ENCODE measurements at places on chromosomes 3 and 15.

- DNase-seq: no peak
Observed at GRCh38 chr3:123781138-123781537, 103.0 kb downstream of the MYLK start.

DNA sequence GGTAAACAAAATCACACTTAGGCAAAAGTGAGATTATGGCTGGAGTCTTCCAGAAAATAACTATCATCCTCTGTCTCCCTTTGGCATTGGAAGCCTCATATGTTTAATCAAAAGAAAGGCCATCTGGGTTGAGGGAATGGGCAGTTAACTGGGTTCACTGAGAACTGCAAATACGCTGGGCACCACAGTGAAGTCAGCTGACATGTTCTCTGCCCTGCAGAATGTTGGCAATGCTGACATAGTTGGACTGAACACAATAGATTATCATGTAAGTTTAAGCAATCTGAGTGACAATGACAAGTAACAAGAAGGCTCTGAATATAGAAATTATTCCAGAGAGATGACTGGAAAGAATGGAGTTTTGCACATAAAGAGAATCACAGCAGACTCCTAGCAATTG, 43.8 kb upstream of the SLC25A26 start:
- DNase-seq: no peak

- DNase-seq: no peak
Observed at GRCh38 chr3:119227070-119227850, 13.4 kb downstream of the B4GALT4 start.

- no peak for DNase-seq
Observed at GRCh38 chr3:32177702-32178198, 60.7 kb upstream of the CMTM8 start.

DNA sequence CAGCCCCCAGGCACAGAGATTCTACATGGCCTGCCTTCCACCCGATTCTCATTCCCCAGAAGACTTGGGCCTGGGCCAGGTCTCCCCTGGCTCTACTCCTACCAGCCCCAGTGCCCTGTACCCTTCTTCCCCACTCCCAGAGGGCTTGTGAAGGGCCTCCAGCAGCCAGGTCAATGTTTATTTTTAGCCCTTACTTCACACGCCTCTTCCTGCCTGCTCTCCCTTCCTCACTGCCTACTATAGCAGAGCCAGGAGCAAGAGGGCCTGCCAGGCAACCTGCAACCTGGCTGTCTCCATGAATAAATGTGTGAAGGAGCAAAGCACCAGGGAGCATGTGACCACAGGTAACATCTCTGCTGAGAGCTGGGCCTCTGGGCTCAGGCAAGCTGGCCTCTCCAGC, 26.4 kb upstream of the APEH start:
- DNase-seq: no peak

GRCh38 chr15:77503764-77504163, 83.1 kb downstream of the HMG20A start:
- DNase-seq: no peak

GRCh38 chr15:81595752-81596151, 221.7 kb upstream of the TMC3 start:
- no peak for DNase-seq

- DNase-seq: no peak
Observed at GRCh38 chr3:151431940-151432339, 28.9 kb downstream of the IGSF10 start.

GRCh38 chr3:141405025-141405424, 36.7 kb downstream of the ZBTB38 start:
- no peak for DNase-seq

- no peak for DNase-seq
Observed at GRCh38 chr3:115549071-115549470, 74.2 kb upstream of the GAP43 start.

- DNase-seq: no peak
Observed at GRCh38 chr3:145893331-145893730, 267.7 kb downstream of the PLOD2 start.

GRCh38 chr3:136831461-136831860, 12.5 kb downstream of the SLC35G2 start:
- DNase-seq: no peak

GRCh38 chr3:55364421-55364820, 122.7 kb downstream of the WNT5A start:
- DNase-seq: no peak

DNA sequence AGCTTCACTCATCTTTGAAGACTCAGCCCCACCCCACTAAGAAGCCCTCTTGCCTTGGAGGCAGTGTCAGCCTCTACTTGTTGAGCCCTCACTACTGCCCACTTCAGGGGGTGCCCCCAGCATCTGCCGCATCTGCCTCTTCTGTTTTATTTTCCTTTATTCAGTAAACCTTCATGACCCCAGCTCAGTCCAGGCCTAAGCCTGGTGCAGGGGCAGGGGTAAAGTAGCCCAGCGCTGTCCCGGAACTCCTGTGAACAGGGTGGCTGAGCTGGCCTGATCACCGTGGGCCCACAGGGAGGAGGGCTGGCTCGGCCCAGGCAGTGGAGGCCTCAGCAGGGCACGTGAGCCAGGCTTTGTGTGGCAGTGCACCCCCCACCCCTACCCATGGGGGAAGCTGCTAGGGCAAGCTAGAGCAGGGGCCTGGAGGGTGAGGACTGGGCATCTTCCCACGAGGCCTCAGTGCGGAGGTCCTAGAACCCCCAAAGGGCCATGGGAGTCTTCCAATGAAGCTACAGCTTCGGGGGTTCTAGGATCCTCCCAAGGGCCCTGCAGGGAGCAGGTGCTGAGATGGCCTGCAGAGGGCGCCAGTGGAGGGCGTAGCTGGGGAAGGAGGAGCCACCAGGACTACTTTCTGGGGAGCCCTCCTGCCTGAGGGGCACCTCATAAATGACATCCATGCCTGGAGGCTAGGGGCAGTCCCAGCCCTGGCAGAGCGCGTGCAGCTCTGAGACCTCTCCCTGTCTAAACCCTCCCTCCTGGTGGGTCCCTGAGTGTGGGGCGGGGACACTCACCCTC, 36.0 kb downstream of the TSPAN3 start:
- DNase-seq: no peak

GRCh38 chr15:74869726-74870407, 3.3 kb downstream of the SCAMP2 start:
- no peak for DNase-seq

GRCh38 chr3:186567072-186567921, at the start of gene TBCCD1:
TBCCD1 (minus strand) TSS chr3:186567339; CDS start chr3:186564329, 3,010 bp downstream.
- peak; percentile 91 for DNase-seq

DNA sequence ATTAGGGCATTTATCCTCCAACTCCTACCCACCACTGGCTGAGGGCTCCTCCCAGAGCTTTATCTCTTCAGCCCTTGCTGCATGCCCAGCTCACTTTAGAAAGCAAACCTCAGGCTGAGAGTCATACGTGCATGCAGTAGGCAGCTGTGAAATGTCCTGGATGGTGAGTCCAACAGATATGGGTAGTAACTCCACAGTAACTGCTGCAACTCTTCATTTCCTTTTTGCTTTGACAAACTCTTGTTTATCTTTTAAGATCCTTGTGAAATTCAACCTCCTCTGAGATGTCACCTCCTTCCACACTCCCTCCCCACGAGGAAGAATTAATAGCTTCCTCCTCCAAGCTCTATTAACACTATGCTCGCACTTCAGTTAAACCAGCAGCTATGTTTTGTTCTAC, 35.9 kb upstream of the CTNNB1 start:
- DNase-seq: no peak

- no peak for DNase-seq
Observed at GRCh38 chr15:74545086-74545485, 4.1 kb downstream of the ARID3B start.

GRCh38 chr3:40366203-40367162, 20.5 kb upstream of the ENTPD3 start:
- DNase-seq: no peak

DNA sequence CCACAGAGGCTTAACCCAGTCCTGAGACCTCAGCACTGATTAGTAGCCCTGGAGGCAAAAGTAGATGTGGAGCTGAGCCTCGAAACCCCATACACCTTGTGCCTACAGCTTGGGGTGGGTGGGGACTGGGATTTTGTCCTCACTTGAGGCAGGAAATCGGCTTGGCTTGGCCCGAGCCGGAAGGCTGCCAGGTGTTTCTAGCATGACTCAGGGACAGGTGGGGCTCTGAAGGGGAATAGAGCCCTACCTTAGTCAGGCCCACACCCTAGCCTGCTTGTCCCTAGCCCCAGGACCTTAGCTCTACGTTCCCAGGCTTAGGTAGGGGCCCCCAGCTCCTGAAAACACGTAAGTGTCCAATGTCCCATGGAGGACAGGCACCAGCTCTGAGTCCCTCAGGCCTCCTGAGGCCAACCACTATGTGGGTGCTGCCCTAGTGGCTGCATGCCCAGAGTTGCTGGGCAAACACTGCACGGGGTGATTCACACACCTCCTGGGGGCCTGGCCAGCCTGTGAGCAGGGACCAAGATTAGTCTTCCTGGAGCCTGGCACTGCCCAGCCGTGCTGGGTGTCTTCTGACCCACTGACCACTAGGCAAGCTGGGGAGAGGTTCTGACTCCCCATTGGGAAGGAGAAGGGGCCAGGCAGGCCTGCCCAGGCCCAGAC, 3.1 kb downstream of the MST1R start:
- no peak for DNase-seq

DNA sequence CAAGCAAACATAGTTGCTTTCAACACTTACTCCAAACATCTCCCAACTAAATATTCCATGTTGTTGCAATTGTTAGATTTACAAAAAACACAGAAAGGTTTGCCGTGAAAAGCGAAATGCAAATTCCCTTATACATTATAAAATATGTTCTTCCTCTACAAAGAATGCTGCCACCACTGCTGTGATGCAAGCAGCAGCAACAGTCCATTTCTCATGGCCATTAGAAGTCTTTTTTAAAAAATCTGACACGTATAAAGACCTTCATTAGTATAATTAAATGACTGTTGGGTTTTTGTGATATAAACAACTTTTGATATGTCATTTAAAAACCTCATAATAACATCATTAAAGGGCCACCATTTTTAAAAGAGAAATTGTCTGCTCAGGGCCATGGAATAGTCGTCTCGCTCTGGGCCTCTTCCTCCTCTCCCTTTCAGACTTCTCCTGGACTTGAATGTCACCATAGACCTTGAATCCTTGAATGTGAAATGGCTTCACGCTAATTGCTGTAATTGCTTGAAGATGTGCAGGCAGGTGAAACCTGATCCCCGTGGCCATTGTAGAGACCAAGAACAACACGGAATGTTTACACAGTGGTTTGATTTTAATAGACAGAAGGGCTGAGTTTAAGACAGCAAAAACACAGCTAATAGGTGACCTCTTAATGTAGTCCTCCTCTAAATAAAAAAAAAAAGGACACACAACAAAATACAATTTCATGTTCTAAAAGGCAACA, 450.4 kb downstream of the FOXP1 start:
- DNase-seq: no peak

GRCh38 chr3:67402873-67403272, 251.5 kb downstream of the SUCLG2 start:
- no peak for DNase-seq

DNA sequence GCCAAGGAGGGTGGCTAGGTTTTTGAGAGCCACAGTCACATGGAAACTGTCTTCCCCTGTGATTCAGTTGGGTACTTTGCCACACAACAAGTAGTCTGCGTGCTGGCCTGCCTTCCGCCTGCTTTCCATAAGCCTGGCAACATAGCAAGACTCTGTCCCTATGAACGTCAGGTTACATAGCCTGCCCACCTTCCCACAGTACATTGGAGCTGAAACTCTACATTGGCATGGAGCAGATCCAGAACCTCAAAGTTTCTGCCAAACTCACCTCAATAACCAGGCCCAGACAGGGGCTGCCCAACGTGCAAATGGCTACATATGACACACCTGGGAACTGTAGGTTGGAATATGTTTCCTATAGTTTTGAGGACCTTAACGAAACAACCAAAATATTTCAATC, 140.6 kb upstream of the PRICKLE2 start:
- no peak for DNase-seq

- DNase-seq: no peak
Observed at GRCh38 chr3:25861566-25861965, 71.7 kb downstream of the OXSM start.

GRCh38 chr3:117346901-117347300, 637.3 kb downstream of the TUSC7 start:
- no peak for DNase-seq

- DNase-seq: no peak
Observed at GRCh38 chr15:70214276-70214675, 116.6 kb upstream of the TLE3 start.

DNA sequence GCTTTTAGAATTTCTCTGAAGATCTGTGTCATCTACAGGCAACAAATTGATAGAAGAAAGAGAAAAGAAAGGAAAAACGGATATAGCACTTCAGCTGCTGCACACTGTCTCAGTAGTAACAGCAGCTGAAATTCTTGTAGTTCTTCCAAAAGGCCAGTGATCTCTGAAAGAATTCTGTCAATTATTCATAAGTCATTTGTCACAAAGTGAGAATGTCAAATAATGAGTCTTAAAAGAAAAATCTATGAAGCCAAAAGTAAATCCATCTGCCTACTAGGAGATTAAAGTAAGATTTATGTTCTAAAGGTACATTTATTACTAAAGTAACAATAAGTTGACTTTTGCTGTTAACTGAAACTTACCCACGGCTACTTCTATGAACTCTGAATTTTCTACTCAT, 24.6 kb downstream of the IFT80 start:
- DNase-seq: no peak

DNA sequence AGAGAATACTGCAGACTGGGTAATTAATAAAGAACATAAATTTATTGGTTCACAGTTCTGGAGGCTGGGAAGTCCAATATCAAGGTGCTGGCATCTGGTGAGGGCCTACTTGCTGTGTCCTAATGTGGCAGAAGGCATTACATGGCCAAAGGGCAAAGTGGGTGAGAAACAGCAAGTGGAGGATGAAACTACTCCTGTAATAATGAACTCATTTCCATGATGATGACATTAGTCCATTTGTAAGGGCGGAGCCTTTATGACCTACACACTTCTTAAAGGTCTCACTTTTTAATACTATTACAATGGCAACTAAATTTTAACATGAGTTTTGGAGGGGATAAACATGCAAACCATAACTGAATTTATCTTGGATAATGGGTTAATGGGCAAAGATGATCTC, 139.6 kb upstream of the SGO1 start:
- no peak for DNase-seq

DNA sequence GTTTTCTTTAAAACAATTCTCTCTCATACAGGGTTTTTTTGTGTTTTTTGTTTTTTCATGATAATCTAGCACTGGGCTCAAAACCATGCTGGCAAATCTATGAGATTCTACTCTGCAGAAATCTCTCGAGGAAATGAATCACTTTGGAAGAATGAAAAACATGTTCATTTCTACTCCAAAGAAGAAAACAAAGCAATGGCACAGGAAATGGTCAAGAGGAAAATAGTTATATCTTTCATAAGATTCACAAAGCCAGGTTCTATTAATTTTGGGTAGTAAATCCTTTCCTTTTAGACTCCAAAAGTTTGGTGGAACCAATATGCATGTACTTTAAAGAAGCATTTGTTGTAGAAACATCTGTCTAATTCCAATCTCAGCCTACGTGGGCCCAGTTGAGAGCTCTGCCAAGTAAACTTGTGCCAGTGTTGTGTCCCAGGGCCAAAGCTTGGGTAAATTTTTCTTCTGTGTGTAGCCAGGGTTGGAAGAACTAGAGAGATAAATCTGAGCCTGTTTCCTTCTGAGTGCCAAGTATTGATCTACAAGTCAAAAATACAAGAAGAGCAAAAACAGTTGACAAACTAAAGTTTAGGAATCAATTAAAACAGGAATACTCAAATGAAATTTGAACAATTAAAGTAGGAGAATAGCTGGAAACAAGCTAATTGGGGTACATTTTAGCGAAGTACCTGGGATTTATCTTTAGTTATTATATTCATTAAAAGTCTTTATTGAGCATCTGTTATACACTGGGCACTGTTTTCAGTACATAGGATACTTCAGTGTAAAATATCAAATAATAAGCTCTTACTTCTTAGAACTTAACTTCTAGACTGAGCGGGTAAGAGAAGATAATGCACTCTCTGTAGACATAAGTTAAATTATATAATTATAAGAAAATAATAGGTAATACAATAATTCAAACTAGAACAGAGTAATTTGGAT, 657.5 kb upstream of the NECTIN3 start:
- DNase-seq: no peak

Data from stimulated activated CD4-positive, alpha-beta T cell treated with anti-CD3 and anti-CD28 coated beads, TNF-alpha, amount 100 ng/mL, for 4 hours (primary cell).